ENCODE measurements at places on chromosomes 12 and 14.

DNA sequence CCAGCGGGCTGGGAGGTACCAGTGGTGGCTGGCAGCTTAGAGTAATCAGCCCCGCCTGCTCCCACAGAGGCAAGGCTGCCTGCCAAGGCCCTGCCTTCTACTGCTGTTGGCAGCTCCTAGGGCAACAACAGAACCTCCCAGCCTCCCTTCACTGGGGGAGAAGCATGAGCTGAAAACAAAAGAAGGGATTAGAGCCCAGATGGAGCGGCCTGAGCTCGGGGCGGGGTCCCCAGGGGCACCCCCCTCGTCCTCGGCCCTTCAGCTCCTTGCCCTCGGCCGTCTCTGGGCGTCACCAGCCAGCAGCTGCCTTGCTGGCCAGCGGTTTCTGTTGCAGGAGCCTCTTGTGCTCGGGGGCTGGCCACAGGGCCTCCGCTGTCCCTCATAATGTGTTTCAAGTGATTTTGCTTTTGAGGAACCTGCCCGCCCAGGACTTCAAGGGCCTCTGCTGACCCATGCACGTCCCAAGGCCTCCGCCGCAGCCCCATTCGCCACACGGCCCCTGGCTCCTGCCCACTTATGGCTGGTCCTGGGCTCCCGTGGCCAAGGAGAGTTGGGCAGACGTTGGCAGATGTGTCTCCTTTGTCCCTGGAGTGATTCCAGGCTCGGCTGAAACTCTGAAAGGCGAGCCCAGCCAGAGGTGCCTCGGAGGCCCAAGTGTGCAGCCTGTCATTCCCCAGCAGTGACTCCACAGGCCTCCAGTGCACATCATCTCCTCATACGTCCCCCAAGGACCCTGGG, 49.7 kb downstream of the PSMA6 start:
- no peak for DNase-seq

GRCh38 chr12:123435636-123436016, 858 bp downstream of the RILPL2 start:
- no peak for DNase-seq

DNA sequence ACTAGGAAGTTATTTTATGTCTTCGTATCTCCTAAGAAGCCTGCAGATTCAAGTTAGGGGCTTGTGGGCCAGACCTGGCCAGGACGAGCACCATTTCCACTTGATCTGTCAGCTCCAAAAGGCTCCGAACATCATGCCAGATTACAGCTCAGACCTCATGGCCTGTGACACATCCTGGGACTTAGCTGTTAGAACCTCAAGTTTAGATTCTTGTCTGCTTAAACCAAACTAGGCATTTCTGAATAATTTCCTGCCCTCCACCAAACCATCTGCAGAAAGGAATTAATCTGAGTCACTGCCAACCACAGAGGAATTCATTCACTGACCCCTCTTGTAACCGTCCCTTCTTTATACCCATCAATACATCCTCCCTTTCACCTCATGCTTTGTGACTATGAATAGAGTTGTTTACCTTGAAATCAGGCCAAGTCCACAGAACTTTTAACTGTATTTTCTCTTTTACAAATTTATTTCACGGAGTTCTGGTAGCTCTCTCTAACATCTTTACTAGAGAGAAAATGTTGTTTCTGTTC, 120.3 kb downstream of the FBXL14 start:
- no peak for DNase-seq

GRCh38 chr12:96049101-96049500, 13.7 kb upstream of the LTA4H start:
- no peak for DNase-seq

GRCh38 chr12:5967645-5968415, 22.8 kb upstream of the ANO2 start:
- DNase-seq: no peak

DNA sequence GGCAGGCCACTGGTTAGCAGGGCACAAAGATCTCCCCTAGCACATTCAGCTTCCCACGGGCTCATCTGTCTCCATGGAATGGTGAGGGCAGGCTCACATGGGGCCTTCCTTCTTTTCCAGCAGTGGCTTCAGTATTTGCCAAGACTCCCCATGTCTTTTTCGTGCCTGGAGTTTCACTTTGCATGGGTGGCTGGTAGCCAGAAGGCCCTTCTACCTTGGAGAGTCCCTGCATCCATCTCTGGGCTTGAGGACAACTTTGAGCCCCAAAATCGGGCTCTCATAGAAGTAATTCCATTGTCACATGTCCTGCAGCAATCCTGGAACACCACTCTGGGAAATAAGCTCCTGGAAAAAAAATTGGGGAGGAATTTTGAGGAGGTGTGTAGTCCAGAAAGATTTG, 42.1 kb downstream of the NFKBIA start:
- DNase-seq: no peak

DNA sequence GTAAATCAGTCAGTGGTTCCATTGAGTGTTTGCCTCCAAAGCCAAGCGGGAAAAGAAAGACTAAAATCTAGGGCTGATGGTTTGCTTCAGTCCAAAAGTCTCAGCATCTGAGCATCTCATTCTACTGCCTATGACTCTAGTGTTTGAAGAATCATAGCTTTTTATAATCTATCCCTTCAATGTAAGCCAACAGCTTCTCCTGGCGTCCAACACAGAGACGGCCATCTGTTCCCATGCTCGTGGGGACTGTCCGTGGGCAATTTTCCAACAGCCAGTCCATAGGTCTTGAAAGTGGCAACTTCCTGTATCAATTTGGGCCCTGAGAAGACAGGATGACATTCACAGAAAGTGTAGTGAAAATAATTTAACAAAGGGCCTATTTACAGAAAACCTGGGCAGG, 544.4 kb upstream of the TMEM132C start:
- DNase-seq: no peak

- no peak for DNase-seq
Observed at GRCh38 chr14:51283402-51284085, 43.5 kb downstream of the TMX1 start.

DNA sequence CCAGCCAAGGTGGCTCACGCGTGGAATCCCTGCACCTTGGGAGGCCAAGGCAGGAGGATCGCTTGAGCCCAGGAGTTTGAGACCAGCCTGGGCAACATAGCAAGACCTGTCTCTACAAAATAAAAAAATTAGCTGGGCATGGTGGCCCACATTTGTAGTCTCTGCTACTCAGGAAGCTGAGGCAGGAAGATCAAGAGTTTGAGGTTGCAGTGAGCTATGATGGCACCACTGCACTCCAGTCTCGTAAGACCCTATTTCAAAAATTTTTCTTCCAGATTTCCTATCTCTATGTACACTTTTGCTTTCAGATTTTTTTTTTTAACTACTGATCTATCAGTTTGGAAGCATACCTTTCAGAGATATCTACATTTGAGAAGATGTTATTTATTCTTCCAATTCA, 15.3 kb downstream of the SNX6 start:
- DNase-seq: no peak

GRCh38 chr12:66127650-66128049, 2.9 kb downstream of the LLPH start:
- DNase-seq: no peak

DNA sequence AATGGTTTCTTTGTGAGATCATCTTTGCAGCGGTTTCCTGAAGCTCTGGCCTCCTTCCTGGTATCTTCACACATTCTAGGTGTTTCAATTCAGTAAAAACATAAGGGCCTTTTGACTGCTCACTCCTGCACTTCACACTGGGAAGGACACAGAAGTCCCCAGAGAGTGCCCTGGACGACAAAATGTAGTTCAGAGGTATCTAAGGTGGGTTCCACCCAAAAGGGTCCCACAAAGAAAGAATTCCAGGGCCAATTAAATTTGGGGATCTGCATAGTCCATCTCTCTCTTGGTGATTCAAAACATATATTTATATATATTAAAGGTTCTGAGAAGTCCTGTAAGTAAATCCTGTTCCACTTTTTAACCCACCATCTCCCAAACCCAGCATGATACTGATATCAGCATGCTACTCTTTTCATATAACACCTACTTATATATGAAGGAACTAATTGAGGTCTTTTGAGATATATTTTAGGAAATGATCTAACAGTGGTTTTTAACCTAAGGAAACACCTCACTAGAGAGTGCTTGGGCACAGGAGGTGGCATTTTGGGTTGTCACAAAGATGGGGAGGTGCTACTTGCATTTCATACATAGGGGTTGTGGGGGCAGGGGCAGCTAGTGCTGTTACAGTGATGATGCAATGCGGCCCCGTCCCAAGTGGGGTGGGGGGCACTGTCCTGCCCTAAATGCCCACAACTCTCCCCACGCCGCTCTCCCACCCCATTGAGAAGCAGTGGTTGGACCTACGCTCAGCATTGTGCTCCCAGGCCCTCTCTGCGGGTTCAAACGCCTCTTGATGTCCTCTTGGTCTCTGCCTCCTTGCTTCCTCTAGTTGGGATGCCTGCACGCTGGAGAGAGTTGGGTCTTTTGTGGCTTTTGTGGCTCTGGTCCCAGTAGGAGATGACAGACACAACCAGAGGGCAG, 109.4 kb downstream of the ARF6 start:
- DNase-seq: no peak

DNA sequence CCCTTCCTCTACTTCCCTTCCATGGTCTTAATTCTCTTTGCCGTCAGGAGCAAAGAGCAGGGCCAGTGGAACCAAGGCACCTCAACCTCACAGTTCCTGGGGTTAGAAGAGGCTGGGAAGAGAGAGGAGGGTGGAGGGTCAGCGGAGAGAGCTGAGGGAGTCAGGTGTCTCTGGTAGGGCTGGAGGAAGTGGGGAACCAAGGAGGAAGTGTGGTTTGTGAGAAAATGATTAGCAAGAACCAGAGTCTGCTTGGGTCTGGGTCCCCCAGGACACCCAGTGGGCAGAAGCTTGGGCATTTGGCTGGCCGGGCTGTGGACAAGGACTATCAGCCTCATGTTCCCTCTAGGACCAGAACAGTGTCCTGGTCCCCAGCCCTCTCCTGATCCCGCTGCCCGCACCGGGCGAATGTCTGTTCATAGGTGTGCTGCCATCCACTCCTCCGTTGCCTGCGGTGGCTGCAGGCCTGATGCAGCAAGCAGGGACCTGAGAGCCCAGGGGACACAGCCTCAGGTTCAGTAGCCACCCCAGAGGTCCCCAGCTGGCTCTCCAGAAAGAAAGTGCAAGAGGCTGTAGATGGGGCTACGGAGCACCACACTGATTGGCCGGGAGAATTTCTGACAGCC, 2.3 kb downstream of the HOXC12 start:
- DNase-seq: no peak

DNA sequence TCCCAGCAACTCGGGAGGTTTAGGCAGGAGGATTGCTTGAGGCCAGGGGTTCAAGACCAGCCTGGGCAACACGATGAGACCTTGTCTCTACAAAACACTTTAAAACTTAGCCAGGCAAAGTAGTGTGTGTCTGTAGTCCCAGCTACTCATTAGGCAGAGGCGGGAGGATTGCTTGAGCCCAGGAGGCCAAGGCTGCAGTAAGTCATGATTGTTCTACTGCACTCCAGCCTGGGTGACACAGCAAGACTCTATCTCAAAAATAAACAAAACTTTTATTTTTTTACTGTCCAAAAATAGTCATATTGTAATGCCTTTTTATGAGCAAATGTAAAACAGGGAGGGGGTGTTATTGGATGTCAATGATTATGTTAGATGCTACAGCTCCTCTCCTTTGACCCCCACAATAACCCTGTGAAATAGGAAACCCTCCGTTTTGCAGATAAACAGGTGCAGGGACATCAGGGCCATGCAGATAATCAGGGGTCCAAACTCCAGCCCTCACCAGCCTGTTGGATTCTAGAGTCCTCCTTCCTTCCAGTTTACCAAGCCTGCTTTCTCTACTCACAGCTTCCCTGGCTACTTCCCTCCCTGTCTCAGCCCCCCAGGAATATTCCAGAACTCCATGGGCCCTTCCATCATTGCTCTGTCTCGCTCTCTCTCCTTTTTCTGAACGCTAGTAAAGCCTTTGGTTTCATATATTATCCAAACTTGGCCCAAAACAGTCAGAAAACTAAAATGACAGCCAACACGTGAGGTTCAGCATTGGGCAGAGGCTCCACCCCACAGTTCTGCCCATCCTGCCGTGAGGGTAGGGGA, 5.9 kb upstream of the FBLN5 start:
- no peak for DNase-seq

- DNase-seq: no peak
Observed at GRCh38 chr12:40055228-40055579, 50.7 kb downstream of the SLC2A13 start.

GRCh38 chr12:70617450-70617849, 19.8 kb downstream of the PTPRB start:
- no peak for DNase-seq

DNA sequence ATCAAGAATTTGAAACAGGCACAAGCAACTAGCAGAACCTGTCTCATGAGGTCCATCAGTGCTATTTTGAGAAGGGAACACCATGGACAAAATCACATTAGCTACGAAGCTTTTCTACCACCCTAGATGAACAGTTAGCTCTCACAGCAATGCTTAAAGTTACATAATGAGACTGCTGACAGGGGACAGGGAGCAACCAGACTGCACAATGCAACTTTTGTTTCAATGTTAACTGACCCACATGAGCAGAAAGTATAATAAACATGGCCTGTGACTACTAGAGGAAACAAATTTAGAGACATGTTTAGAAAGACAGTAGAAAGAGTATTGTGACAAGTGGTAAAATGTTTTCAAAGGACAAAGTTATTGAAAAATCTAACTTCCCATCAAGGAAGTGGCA, 282.8 kb downstream of the CEP128 start:
- no peak for DNase-seq

DNA sequence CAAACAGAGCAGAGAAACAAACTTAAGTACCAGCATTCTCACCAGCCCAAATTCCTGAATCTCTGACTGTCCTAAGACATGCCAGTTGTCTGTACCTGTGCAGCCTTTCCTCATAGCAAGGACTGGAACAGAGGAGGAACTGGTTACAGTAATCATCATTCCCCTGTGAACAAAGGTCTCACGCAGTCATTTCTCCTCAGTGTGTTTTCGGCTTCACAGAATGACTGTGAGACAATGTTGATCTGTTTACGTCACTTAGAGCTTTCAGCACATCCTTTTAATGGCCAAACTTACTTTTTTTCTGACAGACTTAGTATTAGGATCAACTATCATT, 169.0 kb downstream of the FBXL14 start:
- DNase-seq: no peak

GRCh38 chr12:104651811-104652210, 195.1 kb downstream of the CHST11 start:
- no peak for DNase-seq

- DNase-seq: no peak
Observed at GRCh38 chr14:51020024-51020710, 74.7 kb downstream of the TRIM9 start.

DNA sequence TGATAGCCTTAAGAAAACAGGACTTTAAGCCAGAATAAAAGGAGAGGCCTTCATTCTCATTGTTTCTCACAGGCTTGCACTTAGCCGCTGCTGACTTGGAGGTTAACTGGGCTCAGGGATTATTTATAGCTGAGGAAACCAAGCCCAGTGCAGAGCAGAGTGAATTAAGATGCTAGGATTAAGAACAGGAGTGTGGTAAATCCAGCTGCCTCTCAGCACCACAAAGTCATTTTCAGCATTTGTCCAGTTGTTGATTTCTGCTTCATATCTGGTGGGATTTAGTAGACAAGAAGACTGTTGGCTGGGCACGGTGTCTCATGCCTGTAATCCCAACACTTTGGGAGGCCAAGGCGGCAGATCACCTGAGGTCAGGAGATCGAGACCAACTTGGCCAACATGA, 14.3 kb upstream of the KRT73 start:
- no peak for DNase-seq

Data from GM18507 (cell line).